ENCODE measurements at places on chromosomes 2 and 18. TPM values are rescaled to one million over a fixed set of nuclear protein-coding genes. Genes with fewer than 3 reads are reported as not detected.

DNA sequence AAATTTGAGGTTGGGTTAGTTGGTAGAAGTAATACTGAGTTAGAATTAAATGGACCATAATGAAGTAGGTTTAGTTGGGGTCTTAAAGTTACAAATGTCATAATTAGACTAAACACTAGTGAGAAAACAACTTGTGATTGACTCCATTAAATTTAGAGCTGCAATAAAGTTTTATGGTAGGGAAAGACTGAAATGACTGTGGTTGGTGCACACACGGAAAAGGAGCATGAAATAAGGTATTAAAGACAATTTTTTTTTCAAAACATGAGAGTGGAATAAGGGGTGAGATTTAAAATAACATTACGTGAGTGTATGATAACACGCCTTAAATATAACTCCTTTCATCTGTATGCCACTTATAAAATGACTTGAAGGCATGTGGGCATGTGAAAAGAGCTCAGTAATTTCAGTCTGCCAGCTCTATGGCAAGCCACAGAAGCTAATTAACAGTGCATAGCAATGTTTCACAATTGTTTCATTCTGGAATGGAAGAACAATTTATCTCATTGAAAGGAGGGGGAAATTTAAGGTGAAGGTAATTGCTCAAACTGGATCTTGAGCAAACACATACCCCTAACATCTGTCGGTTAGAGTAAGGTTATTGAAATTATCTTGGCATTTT, 1.4 kb downstream of the FRZB start:
- H3K27ac ChIP-seq, result no peak overlapping the region
- no peaks in the 10 kb centered on the region for H3K4me1 ChIP-seq
- no peak overlapping the region for H3K4me3 ChIP-seq
- peaks cover 32% of the 10 kb centered on the region for H3K27me3 ChIP-seq

DNA sequence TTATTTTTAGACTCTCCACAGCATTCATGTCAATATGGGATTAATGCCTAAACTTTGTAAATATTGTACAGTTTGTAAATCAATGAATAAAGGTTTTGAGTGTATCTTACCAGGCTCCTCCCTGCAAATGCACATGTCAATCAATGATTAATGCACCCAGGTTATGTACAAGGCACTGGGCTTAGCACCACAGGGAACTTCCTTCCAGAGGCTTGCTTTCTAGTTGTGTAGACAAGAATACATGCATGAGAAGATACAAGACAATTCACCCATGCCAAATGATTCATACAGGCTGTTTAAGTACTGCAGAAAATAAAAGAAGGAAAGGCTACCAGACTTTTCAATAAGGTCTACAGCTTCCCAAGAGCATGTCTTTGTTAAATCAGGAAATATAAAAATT, 114.1 kb downstream of the MMADHC start:
- no peaks in the 10 kb centered on the region for H3K27me3 ChIP-seq
- H3K4me3 ChIP-seq, result no peak overlapping the region
- no peaks in the 10 kb centered on the region for H3K36me3 ChIP-seq

- no peaks in the 10 kb centered on the region for H3K27me3 ChIP-seq
- DNase-seq, result peak; percentile 19
- H3K4me3 ChIP-seq, result no peak overlapping the region
- H3K27ac ChIP-seq, result no peak overlapping the region
Observed at GRCh38 chr2:46632349-46632748, 153.0 kb downstream of the TMEM247 start.

DNA sequence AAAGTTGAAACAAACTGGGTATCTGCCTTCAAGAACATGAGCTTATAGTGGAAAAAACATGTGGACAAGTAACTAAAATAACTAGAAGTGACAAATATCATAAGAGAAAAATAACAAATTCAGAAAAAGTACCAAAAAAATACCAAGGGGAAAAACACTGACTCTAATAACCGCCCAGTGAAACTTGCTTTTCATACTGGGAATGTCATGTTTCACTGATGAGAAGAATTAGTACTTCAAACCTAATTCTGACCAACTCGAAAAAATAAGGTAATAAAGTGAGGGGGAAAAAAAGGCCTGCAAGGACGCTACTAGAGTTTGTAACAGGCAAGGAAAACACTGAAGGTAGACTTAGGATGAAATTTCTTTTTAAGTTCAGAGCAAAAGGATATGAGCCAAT, 83.6 kb downstream of the RTTN start:
- no peak for DNase-seq
- H3K27me3 ChIP-seq, result no peaks in the 10 kb centered on the region
- no peak overlapping the region for H3K4me3 ChIP-seq
- no peaks in the 10 kb centered on the region for H3K4me1 ChIP-seq
- H3K36me3 ChIP-seq, result peaks cover 7% of the 10 kb centered on the region

- H3K27ac ChIP-seq, result peak overlapping the region; percentile 80
- DNase-seq, result no peak
- peaks cover 10% of the 10 kb centered on the region for H3K36me3 ChIP-seq
- no peaks in the 10 kb centered on the region for H3K27me3 ChIP-seq
Observed at GRCh38 chr2:25879133-25879730, 945 bp upstream of the ASXL2 start.

DNA sequence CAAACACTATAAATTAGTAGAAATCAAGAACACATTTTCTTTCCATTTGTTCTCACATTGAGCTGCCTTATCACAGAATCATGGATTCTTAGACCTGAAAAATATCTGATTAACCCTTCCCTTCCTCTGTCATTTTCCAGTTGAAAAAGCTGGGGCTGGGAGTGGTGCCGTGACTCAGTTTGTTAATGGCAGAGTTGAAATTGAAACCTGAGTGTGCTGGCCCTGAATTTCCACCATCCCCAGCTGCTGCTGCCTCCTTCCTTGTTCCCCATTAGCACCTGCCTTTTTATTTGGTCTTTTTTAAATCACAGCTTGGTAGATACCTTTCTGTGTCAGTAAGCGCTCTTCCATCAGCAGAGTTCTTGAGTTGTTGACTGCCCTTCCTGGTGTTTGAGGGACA, 10.6 kb downstream of the FARP2 start:
- H3K4me3 ChIP-seq, result no peak overlapping the region
- H3K4me1 ChIP-seq, result no peaks in the 10 kb centered on the region
- H3K36me3 ChIP-seq, result peaks cover 5% of the 10 kb centered on the region
- H3K27ac ChIP-seq, result no peak overlapping the region

The DSG1 gene
- 0.09 TPM for total RNA-seq

DNA sequence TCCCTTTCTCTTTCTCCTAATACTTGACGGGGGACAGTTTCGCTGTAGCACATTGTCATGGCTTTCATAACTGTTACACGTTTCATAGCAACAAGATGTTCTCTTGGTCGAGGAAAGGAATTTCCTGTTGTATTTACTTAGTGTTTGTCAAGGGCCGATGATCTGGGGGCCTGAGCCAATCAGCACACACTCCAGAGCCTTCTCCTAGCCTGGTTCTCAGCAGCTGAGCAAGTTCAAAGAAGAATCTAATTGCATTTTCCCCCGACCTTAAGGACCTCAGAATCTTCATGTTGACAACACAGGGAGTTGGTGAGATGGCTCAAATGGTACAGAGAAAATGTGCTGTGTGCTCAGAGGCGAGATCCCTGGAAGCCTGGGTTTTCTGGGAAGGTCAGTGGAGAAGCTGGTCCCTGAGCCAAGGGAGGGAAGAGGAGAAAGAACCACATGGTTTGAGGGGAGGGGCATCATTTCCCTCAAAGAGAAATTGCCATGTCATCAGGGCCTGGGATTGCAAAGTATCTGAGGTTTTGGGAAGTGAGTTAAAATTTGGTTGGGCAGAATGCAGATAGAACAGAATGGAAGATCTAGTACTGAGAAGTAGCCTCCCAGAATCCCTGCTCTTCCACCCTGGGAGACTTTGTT, 76.9 kb upstream of the AGAP1 start:
- no peak overlapping the region for H3K27ac ChIP-seq
- H3K4me1 ChIP-seq, result peaks cover 17% of the 10 kb centered on the region
- DNase-seq, result no peak
- no peaks in the 10 kb centered on the region for H3K27me3 ChIP-seq

The LAMA1 gene
- 0.18 TPM for total RNA-seq

DNA sequence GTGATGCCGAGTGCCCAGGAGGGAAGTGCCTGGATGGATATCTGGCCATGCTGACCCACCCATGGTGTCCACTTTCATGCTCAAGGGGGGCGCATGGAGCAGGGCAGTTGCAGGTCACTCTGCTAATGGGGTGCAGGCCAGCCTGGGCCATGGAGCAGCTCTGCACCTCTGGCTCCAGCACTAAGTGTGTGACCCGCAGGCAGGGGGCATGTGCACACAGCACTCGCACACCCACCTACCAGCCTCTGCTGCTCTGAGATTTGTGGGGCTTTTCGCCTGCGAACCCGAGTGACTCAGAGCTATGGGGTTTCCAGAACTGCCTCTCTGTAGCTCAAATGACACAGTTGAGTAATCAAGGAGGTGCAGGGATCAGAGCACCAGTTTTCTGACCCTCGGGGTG, 66.2 kb downstream of the CYP26B1 start:
- peaks cover 40% of the 10 kb centered on the region for H3K27me3 ChIP-seq
- no peak overlapping the region for H3K4me3 ChIP-seq
- H3K36me3 ChIP-seq, result no peaks in the 10 kb centered on the region
- H3K4me1 ChIP-seq, result no peaks in the 10 kb centered on the region
- DNase-seq, result no peak

DNA sequence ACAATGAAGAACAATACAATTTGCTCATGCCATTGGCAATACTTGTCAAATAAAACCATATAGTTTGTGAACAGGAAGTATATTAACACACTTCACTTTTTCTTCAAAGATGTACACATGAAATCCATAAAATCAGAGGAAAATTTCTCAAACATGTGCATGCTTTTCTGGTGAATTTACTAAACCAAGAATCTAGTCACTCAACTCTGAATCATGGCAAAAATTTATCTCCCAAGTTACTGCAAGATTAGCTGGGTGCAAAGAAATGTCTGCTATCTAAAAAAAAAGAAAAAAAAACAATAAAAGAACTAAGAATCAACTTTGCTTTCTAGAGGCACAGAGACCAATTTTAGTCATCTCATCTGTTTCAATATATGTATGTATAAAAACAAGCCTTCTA, 419.2 kb downstream of the NR4A2 start:
- DNase-seq, result no peak
- H3K4me3 ChIP-seq, result no peak overlapping the region
- no peaks in the 10 kb centered on the region for H3K4me1 ChIP-seq
- no peak overlapping the region for H3K27ac ChIP-seq
- no peaks in the 10 kb centered on the region for H3K27me3 ChIP-seq
- H3K36me3 ChIP-seq, result no peaks in the 10 kb centered on the region

GRCh38 chr18:24657444-24657842, 197.0 kb downstream of the HRH4 start:
- no peaks in the 10 kb centered on the region for H3K4me1 ChIP-seq
- H3K36me3 ChIP-seq, result no peaks in the 10 kb centered on the region
- H3K27ac ChIP-seq, result no peak overlapping the region
- DNase-seq, result no peak
- no peaks in the 10 kb centered on the region for H3K27me3 ChIP-seq
- H3K4me3 ChIP-seq, result no peak overlapping the region

The ACADL gene
- not detected for total RNA-seq

DNA sequence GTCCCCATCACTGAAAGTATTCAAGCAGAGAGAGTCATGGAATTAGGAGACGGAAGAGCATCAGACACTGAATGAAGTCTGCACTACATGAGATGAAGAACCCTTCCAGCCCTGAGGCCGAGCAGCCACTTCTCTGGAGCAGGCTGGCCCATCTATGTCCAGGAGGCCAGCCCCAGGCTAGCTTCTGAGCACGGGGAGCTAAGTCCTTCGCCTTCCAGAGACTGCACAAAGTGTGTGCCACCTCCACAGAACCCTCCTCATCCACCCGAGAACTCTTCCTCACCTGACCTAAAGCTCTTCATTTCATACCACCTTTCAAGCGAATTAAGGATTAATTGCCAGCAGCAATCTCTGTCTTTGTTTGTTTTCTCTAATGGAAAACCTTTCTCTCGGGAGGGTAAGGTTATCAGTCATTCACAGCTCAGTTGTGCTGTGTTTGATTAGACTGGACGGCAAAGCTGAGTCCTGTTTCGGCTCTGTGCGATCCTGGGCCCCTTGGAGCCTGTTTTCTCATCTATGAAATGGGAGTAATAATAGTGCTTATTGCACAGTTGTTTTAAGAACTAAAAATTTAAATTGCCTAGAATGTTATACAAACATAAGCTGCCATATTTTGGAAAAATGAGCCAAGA, 38.0 kb downstream of the SCTR start:
- no peaks in the 10 kb centered on the region for H3K36me3 ChIP-seq
- H3K4me3 ChIP-seq, result no peak overlapping the region
- no peak overlapping the region for H3K27ac ChIP-seq
- H3K4me1 ChIP-seq, result peaks cover 3% of the 10 kb centered on the region
- DNase-seq, result no peak
- H3K27me3 ChIP-seq, result peaks cover 92% of the 10 kb centered on the region

DNA sequence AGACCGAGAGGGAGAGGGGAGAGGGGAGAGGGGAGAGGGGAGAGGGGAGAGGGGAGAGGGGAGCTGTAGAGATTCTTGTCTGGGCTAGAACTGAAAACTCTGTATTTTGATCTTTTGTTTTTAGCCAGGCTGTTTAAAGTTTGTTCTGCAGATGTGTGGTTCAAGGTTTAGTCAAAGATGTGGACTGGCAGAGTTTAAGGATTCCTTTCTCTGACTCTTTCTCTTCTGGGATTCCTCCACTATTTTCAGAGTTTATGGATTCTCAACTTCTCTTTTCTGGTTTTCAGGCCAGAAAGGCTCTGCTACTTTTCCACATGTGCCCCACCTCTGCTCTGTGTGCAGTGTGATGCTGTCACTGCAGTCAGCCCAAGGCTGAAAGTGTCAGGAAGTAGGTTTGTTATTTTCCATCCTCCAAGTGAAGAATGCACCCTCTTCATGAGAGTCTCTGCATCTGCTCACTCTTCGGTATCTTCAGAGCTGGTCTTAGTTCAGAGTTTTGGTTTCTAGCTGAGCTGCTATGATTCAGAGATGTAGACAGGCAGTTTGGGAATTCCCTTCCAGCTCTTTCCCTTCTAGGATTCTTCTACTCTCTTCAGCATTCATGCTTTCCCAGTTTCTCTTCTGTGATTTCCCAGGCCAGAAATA, 130.9 kb upstream of the SMAD7 start:
- H3K4me3 ChIP-seq, result no peak overlapping the region
- H3K36me3 ChIP-seq, result no peaks in the 10 kb centered on the region
- H3K4me1 ChIP-seq, result peaks cover 3% of the 10 kb centered on the region
- DNase-seq, result no peak

- H3K4me3 ChIP-seq, result no peak overlapping the region
- DNase-seq, result no peak
- H3K27me3 ChIP-seq, result no peaks in the 10 kb centered on the region
- H3K36me3 ChIP-seq, result no peaks in the 10 kb centered on the region
- no peak overlapping the region for H3K27ac ChIP-seq
Observed at GRCh38 chr18:55321265-55322177, 266.5 kb downstream of the TCF4 start.

DNA sequence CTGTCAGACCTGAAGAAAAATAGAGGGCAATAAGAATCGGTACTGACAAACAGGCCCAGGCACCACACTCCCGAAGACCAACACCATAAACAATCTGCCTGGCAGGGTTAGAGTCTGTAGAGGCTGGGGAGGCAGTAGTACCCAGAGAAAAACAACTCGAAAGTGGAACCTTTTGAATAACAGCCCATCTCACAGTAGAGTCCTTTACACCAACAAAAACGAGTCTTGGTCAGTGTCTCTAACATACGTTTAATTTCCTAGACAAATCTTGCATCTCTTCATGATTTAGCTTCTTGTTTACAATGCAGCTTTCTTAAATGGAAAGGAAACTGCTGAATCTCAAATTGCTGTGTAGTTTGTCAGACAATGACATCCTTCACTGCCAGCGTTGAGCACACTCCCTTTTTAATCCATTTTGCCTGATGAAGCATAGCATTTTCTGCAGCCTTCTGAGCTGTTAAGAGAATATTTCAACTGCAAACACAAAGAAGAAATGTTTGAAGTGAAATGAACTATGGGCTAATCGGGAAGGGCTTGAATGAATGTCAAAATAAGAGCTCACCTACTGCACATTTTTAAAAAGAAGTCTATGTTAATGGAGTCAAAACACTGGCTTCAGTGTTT, 73.1 kb upstream of the DSG1 start:
- H3K4me1 ChIP-seq, result no peaks in the 10 kb centered on the region
- H3K4me3 ChIP-seq, result no peak overlapping the region
- H3K36me3 ChIP-seq, result no peaks in the 10 kb centered on the region
- H3K27me3 ChIP-seq, result no peaks in the 10 kb centered on the region

Data from K562 (cell line).